ENCODE measurements at places on chromosomes 16 and 17.

DNA sequence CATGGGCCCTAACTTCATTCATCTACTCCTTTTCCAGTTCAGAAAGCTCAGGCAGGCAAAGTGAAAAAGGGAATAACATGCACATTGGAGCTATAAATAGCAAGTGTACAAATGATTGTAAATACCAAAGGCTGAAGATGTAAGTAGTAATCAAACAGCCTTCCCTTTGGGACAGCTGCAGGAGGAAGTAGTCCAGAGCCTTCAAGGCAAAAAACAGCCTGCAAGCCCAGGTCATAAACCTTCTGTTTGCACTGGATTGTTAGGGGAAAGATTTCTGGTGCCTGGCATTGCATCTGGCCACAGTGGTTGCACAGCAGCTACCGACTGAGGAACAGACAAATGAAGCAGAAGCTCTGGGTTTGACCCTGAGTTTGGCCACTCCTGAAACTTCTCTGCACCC is 98.6 kb upstream of the PMFBP1 start:
- no peak for DNase-seq

GRCh38 chr17:42459256-42459800 is 650 bp downstream of the ATP6V0A1 start:
- DNase-seq = peak; percentile 51

- peak; percentile 73 for DNase-seq
Observed at GRCh38 chr17:82859431-82860403, 19.9 kb upstream of the ZNF750 start.

- DNase-seq = no peak
Observed at GRCh38 chr17:48542698-48543106, 2.2 kb downstream of the HOXB2 start.

DNA sequence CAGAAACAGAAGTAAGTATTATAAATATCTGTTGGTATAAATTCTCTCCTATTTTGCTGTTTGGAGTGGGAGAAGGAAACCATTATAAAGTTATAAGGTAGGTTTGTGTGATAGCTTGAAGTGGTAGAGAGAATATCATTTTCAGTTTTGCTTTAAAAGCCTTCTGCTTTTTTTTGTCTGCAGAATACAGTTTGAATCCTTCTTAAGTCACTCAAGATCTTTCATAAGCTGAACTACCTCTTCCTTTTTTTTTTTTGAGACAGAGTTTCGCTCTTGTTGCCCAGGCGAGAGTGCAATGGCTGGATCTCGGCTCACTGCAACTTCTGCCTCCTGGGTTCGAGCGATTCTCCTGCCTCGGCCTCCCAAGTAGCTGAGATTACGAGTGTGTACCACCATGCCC is 9.0 kb downstream of the ATAD5 start:
- no peak for DNase-seq

GRCh38 chr17:81522491-81523401 is 5.4 kb upstream of the FSCN2 start:
- peak; percentile 60 for DNase-seq

DNA sequence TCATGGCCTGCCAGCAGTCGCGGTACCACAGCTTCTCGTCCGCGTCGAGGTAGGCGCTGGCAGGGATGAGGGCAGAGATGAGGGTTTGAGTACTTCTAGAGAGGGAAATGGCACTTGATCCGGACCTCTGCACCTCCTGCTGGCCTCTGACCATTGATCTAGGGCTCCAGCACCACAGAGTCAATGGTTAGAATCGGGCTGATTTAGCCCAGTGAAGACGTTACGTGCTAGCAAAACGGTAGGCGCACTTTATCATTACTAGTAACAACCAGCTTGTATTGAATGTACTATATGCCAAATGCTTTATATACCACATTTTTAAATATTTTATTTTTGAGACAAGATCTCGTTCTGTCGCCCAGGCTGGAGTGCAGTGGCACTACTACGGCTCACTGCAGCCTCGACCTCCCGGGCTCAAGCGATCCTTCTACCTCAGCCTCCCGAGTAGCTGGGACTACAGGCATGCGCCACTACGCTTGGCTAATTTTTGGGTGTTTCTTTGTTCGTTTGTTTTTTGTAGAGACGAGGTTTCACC is 526 bp downstream of the TSNAXIP1 start:
- DNase-seq = no peak

DNA sequence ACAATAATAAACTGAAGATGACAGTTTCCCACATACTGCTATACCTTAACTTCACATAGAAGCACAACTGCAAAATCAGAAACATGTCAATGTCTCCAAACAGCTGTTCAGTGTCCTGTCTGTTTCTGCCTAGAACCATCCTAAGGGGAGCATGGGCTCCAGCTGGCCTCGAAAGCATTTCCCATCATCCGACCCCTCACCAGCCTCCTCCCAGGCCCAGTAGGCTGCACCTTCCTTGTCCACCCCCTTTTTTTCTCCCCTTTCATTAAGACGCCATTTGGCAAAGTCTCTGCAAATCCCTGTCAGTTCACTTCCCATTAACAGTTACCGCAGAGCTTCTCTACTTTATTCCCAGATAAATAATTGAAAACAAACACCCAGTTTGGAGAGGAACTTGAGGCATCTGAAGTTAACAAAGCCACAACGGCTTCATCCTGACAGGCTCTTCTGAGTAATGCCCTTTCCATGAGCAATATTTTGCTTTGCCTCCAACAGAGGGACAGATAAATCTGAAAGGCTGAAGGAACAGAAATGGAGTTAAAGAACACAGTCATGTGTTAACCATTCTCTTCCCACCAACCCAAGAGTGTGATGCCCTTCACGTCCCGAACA is 65.3 kb downstream of the SLC39A11 start:
- no peak for DNase-seq

DNA sequence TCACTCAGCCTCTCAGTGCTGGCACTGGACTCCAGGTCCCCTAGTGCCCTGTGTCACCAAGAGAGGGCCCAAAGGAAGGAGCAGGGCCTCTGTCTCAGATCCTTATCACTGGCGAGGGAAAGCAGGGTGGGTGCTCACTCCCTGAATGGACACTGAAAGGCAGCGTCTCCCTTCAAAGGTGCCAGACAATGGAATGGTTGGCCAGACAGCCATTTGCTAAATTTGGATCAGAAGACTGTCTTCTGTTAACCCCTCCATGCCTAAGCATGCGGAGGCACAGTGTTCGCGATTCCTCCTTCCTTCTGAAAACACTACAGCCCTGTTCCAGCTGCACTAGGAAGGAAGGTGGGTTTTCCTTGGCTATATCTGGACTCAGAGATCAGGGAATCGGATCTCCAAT is 48.4 kb downstream of the SRCIN1 start:
- no peak for DNase-seq

GRCh38 chr16:27499659-27500055 is 50.1 kb downstream of the GTF3C1 start:
- no peak for DNase-seq

DNA sequence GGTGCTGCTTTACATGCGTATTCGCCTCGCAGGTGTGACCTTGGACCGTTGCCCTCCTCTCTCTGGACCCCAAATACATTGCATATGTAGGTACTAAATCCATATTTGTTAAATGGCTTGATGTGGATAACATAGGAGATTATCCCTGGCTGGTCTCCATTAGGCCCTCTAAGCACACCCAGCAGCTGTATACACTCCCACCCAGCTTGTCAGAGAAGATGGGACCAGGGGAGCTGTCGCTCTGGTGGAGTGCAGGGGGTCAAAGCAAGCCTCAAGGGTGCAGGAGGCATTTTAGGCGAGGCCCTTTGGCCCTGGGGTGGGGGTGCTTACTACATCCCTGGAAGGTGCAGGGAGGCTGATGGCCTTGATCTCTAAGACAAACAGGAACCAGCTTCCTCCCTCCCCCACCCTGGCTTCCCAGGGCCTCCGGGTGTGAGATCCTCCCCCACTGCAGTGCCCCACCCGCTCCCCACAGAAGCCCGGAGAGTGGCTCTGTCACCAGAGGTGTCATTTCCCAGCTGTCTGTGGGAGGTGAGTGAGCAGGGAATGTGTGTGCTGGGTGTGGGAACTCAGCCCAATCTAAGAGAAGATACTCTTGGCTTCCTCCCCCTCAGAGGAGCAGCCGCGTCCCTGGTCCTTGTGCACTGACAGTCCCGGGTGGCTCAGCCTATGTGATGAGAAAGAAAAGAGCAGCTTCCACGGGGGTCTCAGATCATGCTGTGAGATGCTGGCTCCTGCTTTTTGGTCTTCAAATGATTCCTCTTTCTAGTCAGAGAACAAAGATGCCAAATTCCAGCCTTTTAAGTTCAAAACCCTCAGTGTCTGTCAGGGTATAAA is 1.4 kb upstream of the VAMP2 start:
- DNase-seq = peak; percentile 40

DNA sequence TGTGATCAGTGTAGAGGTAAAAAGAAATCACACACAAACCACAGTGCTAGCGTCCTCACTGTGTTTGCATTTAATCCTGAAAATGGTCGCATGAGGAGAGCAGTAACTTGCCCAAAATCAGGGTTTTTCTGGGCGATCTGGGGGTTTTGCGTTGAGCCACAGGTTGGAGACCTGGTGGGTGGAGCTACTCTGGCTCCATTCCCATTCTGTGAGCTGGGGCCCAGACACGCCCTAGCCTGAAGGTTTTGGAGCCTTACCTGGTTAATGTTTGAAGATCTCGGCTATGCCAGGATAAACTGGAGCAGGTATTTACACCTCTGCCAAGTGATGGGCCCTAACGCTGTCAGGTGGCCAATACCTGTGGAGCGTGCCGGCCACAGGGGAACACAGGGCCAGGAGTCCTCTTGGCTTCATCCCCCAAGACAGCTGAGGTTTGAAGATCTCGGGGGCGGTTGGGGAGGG is 48.4 kb downstream of the MPRIP start:
- DNase-seq = no peak

- DNase-seq = no peak
Observed at GRCh38 chr16:64880006-64880405, 241.9 kb downstream of the CDH11 start.

DNA sequence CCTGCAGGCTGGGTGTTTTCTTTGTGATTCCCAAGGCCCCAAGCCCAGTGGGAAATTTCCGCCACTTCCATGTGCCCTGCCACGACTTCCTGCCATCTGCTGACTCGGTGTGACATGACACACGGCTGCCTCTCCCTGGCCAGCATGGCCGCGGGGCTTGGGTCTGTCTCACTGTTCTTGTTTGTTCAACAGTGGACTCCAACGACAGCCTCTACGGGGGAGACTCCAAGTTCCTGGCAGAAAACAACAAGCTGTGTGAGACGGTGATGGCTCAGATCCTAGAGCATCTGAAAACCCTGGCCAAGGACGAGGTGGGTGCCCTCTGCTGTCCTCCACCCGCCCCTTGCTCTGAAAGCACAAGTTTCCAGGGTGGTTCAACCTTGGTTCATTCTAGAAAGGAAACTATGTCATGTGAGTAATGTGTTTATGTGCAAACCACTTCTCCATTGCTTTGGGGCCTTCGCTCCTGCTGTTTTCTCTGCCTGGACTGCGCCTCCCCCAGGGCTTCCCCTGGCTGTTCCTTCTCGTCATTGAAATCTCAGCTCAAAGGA is 26.8 kb downstream of the KNOP1 start:
- no peak for DNase-seq

- DNase-seq = no peak
Observed at GRCh38 chr17:75889454-75889853, 7.3 kb downstream of the TRIM65 start.

- DNase-seq = peak; percentile 94
Observed at GRCh38 chr17:78933025-78933958, 8.1 kb upstream of the TIMP2 start.

- no peak for DNase-seq
Observed at GRCh38 chr17:68489919-68490318, 22.3 kb upstream of the PRKAR1A start.

- DNase-seq = no peak
Observed at GRCh38 chr17:45672301-45672700, 111.8 kb upstream of the CRHR1 start.

GRCh38 chr17:37605813-37606505 is 3.3 kb downstream of the SYNRG start:
- no peak for DNase-seq

GRCh38 chr16:12508054-12508453 is 295.6 kb downstream of the CPPED1 start:
- no peak for DNase-seq

DNA sequence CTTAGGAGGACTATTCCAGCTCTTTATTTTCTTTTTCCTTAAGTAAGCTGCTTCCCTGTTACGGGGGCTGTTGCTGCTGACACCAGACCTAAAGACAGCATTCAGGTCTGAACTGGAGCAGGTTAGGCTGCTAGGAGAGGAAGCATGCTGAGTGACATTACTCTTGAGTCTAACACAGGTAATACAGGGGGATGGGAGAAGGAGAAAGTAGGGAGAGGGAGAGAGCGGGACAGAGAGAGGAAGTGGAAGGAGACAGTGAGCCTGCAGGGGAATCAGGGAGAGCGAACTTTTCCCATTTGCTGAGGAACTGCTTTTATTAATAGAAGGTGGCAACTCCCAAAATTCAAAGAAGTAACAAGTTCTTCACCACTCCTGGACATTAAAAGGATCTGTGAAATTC is 130.9 kb downstream of the PARN start:
- DNase-seq = no peak

DNA sequence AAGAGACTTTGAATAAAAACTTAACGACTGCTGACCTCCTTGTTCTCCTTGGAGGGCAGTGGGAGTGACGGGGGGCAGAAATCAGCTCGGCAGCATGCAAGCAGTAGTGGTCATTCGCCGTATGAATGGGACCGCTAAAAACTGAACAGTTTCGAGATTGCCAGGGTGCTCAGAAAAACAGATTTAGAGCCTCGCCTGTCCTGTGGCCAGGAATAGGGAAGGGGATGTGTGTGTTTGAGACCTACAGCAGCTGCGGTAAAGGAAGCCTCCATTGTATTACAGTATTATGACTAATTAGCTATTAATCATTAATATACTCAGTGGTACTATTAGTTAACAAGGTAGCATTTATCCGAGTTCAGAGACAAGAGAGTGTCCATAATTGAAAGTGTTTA is 670 bp upstream of the ZNF652 start:
- DNase-seq = peak; percentile 63

Data from kidney glomerular epithelial cell (primary cell).